ENCODE measurements at places on chromosomes 6 and 20.

- no peak for DNase-seq
Observed at GRCh38 chr20:53371216-53371615, 222.4 kb downstream of the ZNF217 start.

GRCh38 chr20:63099456-63100173 is 92.9 kb upstream of the BHLHE23 start:
- no peak for DNase-seq

DNA sequence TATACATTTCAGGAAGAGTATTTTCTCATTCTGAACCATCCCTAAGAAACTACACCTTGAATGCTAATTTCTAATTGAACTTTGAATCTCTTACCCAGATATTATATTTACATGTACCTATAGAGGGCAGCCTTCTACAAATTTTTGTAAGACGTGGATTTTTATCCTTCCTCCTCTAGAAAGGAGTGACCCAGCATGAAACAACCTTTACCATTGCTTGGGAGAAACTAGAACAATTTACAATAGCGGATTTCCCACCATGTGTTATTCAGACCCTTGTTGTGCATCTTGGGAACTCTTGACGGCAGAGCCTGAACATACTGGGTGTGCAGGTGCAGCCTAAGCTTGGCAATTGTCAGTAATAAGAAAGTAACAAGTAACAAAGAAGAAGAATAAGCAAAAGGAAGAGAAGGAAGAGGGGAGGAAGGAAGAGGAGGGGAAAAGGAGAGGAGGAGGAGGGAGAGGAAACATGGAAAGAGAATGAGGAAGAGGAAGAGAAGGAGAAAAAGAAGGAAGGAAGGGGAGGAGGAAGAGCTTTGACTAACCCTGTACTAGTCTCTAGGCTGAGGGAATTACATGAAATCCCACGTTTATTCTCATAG is 10.8 kb upstream of the TAAR1 start:
- no peak for DNase-seq

- DNase-seq: peak; percentile 61
Observed at GRCh38 chr6:139846538-139847456, 472.3 kb upstream of the CITED2 start.

- no peak for DNase-seq
Observed at GRCh38 chr6:4564801-4565271, 211.4 kb upstream of the CDYL start.

- DNase-seq: no peak
Observed at GRCh38 chr6:40499215-40499614, 87.9 kb downstream of the LRFN2 start.

All from HL-60 (cell line).